ENCODE measurements at places on chromosomes 6 and 20.

DNA sequence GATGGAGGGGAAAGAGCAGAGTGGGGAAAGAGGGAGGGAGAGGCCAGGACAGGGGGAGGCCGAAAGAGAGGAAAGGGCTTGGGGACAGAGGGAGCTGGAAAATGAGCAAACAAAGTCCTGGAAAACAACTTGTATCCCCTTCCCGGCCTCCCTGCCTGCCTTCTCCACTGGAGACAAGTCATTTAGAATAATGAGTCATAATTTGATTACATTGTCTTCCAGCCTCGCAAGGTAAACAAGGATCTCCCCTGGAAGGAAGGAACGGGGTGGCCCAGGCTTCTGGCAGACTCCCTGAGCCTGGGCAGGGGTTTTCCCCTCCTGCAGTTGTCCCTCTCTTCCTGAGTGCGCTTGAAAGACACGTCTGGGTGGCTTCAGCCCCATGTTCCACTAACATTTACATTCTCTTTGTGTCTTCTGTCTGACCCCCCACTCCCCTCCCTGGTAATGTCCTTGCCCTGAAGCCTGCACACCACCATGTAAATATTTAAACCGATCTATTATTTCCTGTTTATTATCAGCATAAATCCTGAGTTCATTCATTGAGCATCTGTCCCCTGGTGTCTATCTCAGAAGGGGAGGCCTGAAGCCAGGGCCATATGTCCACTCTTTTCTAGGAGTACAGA lies 12.1 kb upstream of the MRPS18A start:
- no peak for DNase-seq

DNA sequence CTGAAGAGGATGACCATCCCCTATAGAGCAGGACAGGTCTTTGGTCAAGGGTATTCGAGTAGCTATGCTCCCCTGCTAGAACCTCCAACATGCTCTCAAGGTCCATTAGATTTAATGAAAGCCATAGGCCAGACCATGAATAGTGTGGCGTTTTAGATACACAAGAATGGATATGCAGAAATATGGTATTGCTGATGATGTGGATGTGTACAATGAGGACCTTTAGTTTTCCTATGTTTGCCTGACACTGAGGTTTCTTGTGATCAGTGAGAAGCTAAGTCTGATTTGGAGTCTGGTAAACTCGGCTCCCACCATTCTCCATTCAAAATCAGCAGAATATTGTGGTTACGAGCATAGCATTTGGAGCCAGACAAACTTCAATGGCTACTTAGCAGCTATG lies 125.6 kb downstream of the TSHZ2 start:
- no peak for DNase-seq

GRCh38 chr6:119590066-119590465 lies 240.5 kb upstream of the MAN1A1 start:
- DNase-seq, result no peak

GRCh38 chr6:52337633-52338290 lies 24.2 kb upstream of the PAQR8 start:
- no peak for DNase-seq
